ENCODE measurements at places on chromosomes 1 and 21.
A peak's percentile ranks its signal among the peaks of the same experiment; 100 is the strongest.

DNA sequence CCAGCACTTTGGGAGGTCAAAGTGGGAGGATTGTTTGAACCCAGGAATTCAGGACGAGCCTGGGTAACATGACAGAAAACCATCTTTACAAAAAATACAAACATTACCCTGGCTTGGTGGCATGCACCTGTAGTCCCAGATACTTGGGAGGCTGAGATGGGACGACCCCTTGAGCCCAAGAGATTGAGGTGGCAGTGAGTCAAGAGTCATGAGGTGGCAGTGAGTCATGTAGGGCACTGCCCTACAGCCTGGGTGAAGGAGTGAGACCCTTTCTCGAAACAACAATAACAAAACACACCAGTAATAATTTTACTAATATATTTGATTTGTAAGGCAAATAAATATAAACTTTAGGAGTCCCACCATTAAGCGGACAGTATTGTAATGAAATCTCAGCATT lies 1906.2 kb downstream of the NCAM2 start:
- DNase-seq = no peak

DNA sequence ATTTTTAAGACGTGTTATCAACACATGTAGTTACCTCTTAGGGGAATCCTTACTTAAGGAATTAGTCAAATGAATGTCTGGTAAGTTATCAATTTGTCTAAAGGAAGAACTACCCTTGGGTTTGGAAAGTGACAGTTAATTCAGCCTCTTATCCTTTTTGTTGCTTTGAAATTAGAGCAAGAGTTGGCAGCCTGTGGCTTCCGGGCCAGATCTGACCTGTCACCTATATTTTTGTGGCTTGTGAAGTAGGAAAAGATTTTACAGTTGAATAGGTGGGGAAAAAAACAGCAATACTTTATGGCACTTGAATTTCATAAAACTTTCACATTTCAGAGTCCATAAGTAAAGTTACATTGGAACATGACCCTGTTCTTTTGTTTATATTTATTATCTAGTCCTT lies 5.5 kb downstream of the MRPS6 start:
- DNase-seq = no peak

GRCh38 chr1:36285443-36286101 lies 20.6 kb upstream of the SH3D21 start:
- DNase-seq = peak; percentile 79

DNA sequence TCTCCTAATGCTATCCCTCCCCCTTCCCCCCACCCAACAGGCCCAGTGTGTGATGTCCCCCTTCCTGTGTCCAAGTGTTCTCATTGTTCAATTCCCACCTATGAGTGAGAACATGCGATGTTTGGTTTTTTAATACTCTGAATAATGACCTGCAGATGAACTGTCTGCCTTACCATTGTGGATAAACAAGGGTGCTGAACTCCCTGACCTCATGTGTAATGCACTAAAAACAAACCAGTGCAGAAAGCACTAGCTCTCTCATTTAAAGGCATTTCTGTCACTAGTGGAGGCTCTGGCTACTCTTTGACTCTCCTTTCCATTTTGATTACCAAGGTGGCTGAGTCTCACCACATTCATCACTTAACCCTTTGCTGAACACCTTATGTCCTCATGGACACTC lies 23.1 kb upstream of the TRAF3IP3 start:
- DNase-seq = no peak

DNA sequence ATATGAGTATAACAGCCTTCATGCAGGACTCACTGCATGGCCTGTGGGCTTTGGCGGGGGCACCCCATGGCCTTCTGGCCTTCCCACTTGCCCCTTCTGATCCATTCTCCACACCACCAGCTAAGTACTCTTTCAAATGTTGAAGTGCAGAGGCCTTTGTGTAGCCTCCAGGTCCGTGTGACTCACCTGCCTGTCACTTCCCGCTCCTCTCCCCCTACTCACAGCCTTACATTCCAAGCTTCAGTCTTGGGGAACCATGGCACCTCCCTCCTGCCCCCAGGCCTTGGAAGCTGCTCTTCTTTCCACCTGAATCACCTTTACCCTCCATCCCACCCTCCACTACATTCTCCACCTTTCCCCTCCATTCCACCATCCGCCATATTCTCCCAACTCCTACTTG lies 69.6 kb downstream of the PGM1 start:
- DNase-seq = no peak

DNA sequence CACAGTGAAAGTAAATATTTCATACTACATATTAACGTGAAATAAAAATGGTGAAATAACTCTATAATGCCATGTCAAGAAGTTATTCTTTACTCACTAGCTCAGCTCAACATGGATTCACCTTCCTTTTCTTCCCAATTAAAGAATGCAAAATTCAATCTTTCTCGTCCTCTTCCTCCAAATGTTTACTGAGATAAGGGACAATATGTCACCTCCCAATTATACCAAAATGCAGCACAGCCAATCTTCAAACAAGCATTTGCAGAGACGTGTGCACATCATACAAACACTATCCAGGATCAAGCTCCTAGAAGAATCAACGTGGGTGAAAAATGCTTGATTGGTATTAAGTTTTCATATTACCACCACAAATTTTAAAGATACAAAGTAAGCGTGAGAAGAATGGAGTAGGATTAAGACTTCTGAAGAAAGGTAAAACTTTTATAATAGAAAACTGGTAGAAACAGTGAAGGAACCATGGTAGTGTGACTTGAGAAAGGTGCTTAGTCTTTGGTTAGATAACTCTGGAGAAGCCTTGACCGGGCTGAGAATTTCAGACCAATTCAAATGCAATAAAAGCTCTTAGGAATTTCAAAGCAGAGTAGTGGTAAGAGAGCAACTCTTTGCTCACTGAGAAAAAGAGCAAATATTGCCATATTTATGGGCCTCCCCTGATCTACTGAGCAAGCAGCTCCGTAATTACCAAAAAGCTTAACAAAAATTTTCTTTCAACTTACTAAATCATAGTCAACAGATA lies 7.2 kb downstream of the PTP4A2 start:
- peak; percentile 15 for DNase-seq

DNA sequence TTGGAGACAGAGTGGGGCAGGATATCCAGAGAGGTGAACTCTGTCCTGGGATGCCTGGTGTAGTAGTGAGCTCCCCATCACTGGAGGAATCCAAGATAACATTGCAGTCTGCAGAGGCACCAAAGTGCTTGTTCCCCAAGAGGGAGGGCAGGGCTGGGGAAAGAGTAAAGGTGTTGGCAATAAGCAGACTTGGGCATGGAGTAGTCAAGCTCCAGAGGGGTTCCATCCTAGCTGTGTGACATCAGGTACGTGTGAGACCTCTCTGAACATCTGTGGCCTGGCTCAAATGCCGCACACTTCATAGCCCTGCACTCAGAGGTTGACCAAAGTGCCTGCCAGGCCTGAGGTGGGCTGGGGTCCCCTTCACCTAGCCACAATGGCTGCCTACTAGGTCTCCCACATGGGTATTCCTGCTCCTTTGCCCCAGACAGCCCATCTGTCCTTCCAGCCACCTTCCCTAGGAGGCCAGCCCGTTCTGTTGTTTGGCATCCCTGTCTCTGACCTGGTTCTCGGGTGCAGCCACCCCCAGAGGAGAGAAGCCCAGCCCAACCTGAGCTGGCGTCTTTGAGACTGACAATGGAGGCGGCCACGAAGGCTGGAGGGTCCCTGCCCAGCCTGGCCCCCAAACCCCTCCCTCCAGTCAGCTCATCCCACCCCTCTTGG lies 2.8 kb upstream of the ARF1 start:
- DNase-seq = no peak

- no peak for DNase-seq
Observed at GRCh38 chr21:30990514-30991262, 47.6 kb downstream of the KRTAP19-8 start.

DNA sequence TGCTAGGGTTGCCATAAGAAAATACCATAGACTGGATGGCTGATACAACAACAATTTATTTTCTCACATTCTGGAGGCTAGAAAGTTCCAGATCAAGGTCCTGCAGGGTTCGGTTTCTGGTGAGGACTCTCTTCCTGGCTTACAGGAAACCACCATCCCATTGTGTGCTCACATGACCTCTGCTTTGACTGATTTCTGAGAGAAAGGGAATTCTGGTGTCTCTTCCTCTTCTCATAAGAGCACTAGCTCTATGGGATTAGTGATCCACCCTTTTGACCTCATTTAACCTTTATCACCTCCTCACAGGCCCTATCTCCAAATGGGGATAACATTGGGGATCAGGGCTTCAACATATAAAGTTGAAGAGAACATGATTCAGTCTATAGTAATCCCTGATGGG lies 47.5 kb downstream of the MRPL39 start:
- DNase-seq = no peak

DNA sequence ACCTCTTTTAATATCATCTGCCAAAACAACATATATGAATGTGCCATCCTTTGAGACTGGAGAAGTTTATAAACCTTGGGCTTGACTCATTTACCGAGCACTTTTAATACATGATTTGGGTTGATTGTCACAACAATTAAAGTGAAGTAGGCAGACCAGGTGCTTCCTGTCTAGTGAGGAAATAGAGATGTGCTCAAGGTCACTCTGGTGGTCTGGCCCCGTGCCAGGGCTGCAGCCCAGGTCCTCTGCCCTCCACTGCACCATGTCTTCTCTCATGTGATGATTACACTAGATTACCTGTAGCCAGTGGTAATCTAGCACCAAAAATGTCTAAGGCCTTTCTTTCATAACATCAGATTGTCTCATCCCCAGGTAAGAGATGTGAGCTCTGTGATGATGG lies 61.8 kb upstream of the LAMC2 start:
- DNase-seq = peak; percentile 55

- DNase-seq = peak; percentile 55
Observed at GRCh38 chr1:78716186-78716585, 66.6 kb downstream of the IFI44 start.

GRCh38 chr1:215474940-215475339 lies 92.2 kb upstream of the KCTD3 start:
- DNase-seq = no peak

- DNase-seq = no peak
Observed at GRCh38 chr1:198423673-198424072, 116.8 kb downstream of the ATP6V1G3 start.

GRCh38 chr1:181062836-181063428 lies 25.6 kb upstream of the IER5 start:
- no peak for DNase-seq

GRCh38 chr21:44438531-44439210 lies 16.6 kb upstream of the LRRC3 start:
- no peak for DNase-seq

GRCh38 chr1:15945011-15945831 lies 30.7 kb downstream of the ZBTB17 start:
- DNase-seq = no peak

- no peak for DNase-seq
Observed at GRCh38 chr1:116133696-116134475, 22.7 kb downstream of the MAB21L3 start.

- no peak for DNase-seq
Observed at GRCh38 chr1:231021540-231022031, 18.5 kb downstream of the FAM89A start.

GRCh38 chr1:153478047-153478691 lies 17.7 kb upstream of the S100A7 start:
- no peak for DNase-seq

DNA sequence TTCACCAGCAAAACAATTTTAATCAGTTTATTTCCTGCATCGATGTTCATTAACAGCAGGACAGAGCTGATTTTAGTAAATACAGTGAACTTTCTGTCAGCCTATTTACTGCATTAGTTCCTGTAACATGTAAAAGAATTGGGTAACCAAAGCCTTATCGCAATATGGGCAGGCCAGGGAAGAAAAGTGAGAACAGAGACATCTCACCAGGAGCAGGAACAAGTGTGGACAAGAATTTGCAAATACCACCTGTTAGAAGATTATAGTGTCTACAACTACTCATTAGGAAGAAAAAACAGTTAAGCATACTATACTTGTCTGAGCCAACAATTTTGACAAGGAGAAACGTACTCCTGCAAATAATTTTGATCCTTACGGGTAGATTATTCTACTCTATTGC lies 1293.9 kb downstream of the PLA2G4A start:
- no peak for DNase-seq

DNA sequence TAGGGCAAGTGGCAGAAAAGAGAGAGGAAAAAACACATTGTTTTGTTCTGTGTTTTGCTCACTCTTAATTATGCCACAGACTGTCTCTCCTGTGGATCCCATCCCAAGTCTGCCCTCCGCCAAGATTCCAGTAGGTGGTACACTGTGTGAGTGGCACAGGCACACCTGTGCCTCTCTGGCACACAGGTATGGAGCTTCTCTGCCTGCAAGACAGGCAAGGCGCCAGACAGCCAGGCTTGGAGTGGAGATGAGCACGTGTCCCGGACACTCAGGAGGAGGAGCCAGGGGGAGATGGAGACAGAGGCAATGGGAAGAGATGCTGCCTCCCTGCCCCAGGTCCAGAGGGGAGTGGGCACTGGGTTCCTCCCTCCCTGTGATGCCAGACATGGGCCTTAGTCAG lies 6.5 kb upstream of the GRIK3 start:
- no peak for DNase-seq

DNA sequence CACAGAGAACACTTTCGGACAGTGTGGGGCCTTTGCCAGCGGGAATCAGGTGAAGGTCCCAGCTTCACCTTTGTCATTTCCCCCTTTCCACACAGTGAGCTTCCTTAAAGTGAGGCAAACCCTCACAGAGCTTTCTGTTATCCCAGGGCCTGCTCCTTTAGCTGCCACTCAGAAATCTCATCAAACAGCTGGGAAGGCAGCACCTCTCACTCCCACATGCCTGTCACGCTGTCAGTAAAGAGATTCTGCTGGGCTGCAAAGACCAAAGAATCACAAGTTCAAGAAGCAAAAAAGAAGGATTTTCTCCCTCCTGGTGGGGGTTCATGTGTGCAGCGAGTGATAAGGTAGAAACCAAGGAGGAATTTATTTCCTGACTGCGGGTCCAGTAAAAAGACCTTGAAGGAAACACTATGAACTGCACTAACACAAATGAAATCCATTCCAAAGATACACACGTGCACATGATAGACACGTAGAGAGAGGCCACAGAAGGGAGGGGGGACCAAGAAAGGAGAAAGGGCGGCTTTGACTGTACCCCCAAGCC lies 44.0 kb downstream of the HTR6 start:
- no peak for DNase-seq

DNA sequence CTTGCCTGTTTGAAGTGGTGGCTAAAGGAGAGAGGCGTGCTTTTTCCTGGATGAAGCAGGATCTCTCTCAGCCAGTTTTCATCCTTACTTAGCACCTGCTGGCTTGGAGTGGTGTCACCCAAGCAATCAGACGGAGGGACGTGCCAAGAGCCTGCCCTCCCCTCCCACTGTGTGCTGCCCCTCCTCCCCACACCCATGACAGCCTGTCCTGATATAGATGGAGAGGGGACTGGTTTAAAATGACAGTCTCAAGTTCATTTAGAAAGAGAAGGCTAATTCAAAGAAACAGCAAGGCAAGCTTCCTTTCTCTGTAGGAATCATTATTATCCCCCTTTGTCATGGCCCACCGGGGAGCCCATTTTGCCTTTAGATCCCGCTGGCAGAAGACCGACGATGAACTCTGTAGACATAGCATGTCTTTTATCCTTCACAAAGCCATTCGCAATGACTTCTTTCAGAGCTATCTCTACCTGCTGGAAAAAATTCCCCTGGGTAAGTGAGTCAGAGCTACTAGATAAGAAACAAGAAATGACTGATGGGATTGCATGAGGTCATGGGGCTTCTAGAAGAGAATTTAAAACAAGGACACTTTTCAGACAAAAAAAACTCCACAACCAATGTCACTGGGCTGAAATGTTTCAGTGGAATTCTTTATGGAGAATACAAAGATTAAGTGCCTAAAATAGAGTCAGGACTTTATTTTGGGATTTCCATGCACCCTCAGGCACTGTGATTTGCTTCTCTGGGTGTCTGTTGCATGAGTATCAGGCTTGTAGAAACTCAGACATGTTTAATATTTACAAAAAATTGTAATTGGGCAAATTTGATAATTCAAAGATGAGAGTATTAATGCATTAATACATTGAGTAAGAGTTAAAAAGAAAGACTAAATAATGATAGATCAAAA lies at the start of gene NTMT2:
Gene NTMT2 (plus strand): TSS at position 190 of the 907 bp plus-strand sequence. CDS start 149 bp downstream, at position 339.
- no peak for DNase-seq
